Left cardiac atrium (tissue), 4 donors: ENCODE measurements at places on chromosomes 6 and 20.

GRCh38 chr6:7258231-7258763 lies 54.7 kb downstream of the SSR1 start:
- no peak for DNase-seq

GRCh38 chr6:98641949-98642719 lies 192.2 kb upstream of the POU3F2 start:
- DNase-seq, result no peak

DNA sequence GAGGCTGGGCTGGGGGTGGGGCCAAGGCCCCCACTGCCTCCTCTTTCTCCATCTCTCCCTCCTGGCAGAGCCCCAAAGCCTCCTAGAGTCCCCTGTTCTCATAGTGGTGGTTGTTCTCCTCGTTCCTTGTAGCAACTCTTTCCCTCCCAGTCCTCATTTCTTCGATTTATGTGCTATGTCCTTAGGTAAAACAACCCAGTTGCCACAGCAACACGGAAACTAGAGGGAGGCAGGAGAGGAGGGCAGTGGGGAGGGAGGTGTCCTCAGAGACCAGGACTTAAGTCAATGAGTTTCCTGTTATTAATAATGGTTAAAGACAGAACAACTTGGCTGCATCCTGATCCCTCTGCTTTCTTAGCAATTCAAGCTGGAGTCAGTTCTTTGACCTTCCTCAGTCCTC lies 161.0 kb downstream of the INSM1 start:
- DNase-seq, result no peak

GRCh38 chr6:18447552-18447951 lies 60.4 kb downstream of the RNF144B start:
- no peak for DNase-seq

- no peak for DNase-seq
Observed at GRCh38 chr20:58511861-58512260, 3.3 kb downstream of the APCDD1L start.

- DNase-seq, result no peak
Observed at GRCh38 chr6:161414180-161414579, 140.3 kb upstream of the AGPAT4 start.

DNA sequence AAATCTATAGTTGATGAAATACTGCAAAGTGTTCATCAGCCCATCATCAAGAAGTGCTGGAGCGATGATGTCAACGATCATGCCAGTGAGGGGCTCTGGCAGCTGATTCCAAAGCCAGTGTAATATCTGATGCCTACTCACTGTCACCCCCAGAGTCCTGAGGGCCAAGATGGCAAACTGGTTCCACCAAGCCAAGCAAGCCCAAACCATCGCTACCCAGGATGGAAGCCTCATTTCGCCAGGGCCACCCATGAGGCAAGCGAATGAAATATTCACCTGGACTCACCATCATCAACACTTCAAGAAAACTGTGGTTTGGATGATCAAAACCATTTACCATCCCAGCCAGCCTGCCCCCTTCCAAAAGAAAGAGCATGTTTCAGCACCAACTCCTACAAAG lies 76.5 kb downstream of the GNAS-AS1 start:
- no peak for DNase-seq

- DNase-seq, result peak; percentile 84
Observed at GRCh38 chr20:45419188-45420091, 3.5 kb downstream of the PIGT start.

DNA sequence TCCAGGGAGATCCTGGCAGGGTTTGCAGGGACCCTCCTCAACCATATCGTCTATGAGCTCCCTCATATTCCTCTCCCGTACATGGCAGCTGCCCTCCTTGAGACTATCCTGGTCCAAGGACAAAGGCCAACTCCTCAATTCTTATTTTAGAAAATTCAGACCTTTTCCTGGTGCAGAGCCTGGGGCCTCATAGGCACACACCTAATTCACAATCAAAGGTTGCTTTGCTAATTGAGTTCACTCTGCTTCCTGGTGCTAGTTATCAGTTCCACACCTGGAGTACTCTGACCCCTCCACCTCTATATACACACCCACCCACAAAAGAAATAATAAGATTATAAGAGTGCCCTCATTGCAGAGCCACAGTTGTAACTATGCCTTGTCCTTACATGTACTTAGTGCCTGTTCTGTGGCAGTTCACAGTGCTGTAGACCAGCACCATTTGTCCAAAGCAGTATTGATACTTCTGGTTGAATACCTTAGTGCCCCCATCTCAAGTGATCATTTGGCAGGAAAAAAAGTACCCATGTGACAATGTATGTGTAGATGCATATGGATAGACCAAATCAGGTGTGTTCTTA lies 38.7 kb downstream of the GSS start:
- no peak for DNase-seq

- DNase-seq, result no peak
Observed at GRCh38 chr20:37677969-37678861, 15.6 kb upstream of the CTNNBL1 start.

- DNase-seq, result no peak
Observed at GRCh38 chr6:5248302-5249098, 12.2 kb downstream of the LYRM4 start.

GRCh38 chr6:37049758-37050044 lies 44.2 kb downstream of the FGD2 start:
- no peak for DNase-seq

- no peak for DNase-seq
Observed at GRCh38 chr20:1472556-1473245, 6.1 kb upstream of the NSFL1C start.

GRCh38 chr20:37398750-37399621 lies 53.0 kb downstream of the SRC start:
- no peak for DNase-seq

DNA sequence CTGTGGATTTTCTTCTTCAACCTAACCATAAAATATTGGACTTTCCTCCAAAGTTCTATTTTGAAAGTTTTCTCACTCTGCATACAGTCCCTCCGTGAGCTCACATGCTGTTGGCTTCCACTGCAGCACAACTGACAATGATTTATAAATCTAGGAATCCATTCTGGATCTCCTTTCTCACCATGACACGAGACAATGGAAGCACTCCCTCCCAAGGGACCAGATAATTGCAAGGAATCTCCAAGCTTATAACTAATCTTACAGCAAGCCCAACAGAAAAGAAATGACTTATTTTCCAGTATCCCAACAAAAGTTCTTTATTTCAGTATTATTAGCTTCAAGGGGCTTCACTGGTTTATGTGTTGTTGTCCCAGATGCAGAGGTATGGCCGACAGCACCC lies 729.0 kb downstream of the RFPL4B start:
- no peak for DNase-seq

DNA sequence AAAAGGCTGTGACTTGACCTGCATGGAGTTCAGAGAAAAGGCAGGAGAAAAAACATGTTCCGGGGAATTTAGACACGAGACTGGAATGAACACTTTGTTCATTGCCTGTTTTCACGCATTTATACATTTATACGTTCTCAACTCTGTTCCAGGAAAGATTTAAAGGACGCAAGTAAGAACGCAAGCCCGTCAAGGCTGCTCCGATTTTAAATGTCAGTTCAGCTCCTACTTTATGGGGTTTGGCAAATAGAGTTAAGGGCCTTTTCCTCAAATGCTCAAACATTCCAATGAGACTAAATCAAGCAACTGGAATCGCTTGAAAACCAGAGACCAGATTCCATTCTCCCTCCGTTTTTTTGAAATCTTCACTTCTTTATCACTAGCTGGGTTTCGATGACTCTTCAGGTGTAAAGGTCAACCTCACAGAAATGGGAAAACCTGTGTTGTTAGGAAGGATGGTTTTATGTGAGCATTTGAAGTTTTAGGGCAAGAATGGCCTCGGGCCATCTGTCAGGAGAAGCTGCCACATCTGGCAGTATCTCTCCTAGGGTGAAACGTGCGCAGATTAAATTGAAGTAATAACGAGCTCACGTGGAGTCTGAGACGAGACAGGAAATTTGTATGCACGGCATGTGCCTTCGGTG lies 24.9 kb downstream of the TTLL2 start:
- no peak for DNase-seq

GRCh38 chr6:70409216-70409615 lies 4.1 kb upstream of the FAM135A start:
- no peak for DNase-seq

DNA sequence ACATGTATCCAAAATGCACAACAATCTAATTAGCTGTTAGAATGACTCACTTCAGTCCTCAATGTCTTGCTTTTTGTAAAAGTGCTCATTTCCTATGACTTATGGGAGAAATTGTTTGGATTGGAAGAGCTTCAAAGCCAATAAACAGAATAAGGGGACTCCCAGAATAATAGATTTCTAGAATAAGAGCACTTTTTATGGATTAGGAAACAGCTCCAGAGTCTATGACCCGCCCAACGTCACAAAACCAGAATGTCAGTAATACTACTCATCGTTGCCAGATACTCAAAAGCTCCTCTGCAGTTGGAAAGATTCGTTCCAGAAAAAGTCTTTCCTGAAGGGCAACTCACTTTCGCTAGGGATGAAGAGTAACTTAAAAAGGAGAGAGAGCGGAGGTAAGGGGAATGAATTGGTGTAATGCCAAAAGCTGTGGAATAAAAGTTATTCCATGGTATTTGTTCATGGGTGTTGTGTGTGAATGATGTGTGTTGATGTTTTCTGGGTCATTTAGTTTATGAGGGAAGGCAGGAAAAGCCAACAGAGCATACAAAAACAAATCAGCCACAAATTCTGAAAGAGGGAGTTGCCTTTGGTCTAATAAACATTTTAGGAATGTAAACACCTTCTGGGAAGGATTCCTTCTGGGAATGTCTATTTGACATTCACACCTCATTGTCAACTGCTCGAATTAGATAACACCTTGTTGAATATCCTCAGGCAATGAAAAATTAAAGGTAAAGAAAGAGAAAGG lies 64.6 kb downstream of the SYNE1 start:
- DNase-seq, result no peak

GRCh38 chr6:105691971-105692370 lies 289.1 kb upstream of the PREP start:
- DNase-seq, result no peak

- DNase-seq, result no peak
Observed at GRCh38 chr6:163459536-163459935, 45.0 kb downstream of the QKI start.

DNA sequence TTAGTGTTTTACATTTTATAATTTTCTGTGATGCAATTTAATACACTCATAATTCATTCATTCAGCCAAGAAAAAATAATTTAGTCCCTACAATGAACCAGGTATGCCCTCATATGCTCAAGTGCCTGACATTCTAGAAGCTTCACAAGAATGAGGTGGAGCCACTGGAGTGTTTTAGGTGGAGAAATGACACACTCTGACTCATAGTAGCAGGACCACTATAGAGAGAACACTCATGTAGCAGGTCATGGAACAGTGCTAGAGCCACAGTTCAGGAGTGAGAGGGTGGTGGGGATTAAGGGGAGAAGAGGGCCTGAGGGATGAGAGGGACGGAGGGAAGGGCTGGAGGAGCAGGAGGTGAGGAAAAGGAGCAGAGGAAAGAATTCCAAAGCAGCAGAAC lies 1.4 kb upstream of the HLA-G start:
- no peak for DNase-seq

DNA sequence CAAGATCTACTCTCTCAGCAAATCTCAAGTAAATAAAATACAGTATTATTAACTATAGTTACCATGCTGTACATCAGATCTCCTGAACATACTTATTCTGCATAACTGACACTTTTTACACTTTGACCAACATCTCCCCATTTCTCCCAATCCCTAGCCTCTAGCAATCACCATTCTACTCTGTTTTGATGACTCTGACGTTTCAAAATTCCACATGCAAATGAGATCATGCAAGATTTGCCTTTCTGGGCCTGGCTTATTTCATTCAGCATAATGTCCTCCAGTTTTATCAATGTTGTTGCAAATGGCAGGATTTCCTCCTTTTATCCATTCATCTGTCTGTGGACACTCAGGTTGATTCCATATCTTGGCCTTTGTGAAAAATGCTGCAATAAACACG lies 266.3 kb downstream of the RFPL4B start:
- DNase-seq, result no peak

GRCh38 chr20:36249450-36249849 lies 13.2 kb downstream of the AAR2 start:
- no peak for DNase-seq

DNA sequence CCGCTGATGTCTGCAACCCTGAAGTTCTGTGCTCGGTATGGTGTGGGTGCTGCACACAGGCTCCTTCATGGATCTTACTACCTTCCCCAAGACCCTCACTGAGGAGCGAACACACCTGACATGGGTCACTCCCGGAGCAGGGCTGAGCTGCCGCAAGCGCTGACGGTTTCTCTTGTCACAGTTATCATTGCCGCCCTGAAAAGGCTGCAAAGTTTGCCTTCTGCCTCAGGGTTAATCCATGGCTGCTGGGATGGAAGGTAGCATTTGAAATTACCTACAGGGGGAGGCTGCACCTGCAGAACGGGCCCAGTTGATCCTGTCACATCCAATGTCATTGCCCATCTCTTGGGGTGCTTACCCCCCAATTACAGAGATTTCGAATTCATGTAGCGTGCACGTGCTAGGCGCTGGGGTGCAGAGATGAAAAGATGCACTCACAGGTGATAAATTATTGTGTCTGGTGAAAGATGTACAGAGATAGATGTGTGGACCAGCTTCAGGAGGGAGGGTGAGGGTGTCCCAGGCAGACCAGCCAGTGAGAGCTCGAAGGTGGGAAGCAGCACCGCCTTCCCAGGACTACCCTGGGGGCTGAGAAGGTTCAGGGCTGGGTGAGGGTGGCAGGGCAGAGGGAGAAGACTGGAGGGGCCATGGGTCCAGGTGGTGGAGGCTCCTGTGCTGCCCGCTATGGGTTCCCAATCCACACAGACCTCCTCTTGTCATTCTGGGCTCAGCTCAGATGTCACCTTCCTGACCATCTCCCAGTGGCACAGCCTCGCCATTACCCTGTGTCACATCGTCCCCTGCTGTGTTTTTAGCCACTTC lies 120.1 kb downstream of the SYCP2 start:
- no peak for DNase-seq

DNA sequence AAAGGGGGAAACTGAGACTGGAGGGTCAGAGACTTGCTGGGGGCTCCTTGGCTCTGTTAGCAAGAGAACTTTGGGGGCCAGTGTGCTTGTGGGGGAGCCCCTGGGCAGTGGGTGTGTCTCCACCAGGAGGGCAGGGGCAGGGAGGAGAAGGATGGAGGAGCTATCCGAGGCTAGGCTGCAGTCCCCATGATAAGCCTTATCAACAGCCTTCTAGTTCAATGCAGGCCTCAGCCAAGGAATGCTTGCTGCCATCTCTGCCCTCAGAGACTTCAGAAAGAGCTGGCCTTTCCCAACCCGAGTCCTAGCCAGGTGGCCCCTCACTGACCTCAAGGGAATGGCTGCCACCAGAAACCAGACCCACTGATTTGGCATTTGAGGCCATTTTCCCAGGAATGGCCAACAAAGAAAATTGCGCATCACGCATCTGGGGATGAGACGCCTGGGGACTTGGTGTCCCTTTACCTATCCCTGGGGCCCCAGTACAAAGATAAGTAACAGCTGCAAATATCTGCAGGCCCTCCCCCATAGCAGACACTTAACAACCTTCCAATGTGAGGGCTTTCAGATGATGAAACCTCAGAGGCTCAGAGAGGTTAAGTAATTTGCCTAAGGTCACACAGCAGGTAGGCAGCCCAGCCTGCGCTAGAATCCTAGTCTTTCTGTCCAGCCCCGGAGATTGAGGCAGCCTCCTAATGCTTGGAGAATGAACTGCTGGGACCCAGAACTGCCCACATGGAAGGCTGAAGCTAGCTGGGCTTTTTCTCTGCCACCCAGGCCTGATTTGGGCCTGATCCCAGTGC lies 4.9 kb downstream of the TGM2 start:
- DNase-seq, result peak; percentile 29

- DNase-seq, result no peak
Observed at GRCh38 chr20:23666698-23667097, 22.1 kb downstream of the CST4 start.
